ENCODE measurements at places on chromosomes 2 and 18.
A peak's percentile ranks its signal among the peaks of the same experiment; 100 is the strongest.

- DNase-seq: no peak
These were observed 5.5 kb upstream of the ECEL1 start for GRCh38 chr2:232492963-232493700.

DNA sequence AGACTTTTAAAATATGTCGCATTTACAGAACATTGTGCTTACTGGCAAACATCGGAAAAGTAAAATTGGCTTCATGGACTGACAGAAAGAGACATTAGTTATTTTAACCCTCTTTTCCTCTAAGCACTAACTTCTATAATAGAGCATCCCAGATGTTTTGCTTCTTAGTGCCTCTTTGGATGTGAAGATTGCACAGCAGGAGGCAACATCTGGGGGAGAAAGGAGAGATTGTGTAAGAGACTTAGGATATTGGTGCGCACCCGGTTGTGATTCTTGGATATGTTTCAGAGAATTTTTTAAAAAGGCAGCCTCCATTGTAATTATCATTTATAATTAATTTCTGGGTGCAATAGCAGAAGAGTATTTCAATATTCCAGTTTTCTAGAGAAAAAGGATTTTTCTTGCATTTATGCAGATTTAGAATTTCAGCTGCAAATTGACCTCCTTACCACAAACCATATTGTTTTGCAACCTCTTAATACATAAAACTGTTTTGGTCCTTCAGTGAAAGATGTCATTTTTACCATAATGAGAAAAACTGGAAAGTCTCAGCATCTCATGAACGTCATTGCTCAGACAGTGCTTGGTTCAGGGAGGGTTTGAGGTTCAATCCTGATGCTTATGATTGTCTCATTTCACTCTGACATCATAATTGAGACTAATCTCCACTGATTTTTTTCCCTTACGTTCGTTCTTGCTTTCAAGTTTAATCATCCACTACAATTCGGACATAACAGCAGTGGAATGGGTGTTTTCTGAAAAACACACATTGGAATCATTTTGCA lies 404.3 kb downstream of the ZNF521 start:
- no peak for DNase-seq

DNA sequence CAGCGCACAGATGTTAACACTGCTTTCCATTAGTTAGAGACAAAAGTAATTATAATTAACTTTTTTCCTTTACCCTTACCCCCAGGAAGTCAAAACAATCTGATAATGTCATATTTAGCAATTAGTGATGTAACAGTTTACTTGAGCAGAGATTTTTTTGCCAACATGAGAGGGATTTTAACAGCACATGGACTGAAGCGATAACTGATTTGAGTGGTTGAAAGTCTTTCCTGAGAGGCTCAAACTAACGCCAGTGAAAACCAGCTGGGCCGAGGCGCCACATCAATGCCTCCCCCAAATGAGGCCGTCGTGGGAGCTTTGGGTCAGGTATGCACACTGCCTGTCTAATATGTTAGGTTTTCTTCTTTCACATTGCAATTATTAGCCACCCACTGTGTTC lies 469.9 kb upstream of the SMIM21 start:
- DNase-seq: no peak

DNA sequence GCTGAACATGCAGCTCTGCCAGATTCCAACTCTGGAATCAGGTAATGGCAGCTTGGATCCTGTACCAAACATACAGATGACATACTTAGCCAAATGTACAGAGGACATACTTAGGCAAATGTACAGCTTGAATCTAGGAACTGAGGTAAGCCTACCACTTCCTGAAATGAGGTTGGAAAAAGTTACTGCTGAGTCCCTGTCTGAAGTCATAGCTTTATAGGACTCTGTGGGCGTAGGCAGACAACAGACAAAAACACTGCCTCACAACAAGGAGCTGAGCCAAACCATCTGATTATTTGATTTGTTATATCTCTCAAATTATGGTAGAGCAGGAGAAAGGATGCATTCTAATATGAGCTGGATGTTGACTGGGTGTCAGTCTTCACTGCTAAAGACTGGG lies 290.2 kb upstream of the TCF4 start:
- no peak for DNase-seq

DNA sequence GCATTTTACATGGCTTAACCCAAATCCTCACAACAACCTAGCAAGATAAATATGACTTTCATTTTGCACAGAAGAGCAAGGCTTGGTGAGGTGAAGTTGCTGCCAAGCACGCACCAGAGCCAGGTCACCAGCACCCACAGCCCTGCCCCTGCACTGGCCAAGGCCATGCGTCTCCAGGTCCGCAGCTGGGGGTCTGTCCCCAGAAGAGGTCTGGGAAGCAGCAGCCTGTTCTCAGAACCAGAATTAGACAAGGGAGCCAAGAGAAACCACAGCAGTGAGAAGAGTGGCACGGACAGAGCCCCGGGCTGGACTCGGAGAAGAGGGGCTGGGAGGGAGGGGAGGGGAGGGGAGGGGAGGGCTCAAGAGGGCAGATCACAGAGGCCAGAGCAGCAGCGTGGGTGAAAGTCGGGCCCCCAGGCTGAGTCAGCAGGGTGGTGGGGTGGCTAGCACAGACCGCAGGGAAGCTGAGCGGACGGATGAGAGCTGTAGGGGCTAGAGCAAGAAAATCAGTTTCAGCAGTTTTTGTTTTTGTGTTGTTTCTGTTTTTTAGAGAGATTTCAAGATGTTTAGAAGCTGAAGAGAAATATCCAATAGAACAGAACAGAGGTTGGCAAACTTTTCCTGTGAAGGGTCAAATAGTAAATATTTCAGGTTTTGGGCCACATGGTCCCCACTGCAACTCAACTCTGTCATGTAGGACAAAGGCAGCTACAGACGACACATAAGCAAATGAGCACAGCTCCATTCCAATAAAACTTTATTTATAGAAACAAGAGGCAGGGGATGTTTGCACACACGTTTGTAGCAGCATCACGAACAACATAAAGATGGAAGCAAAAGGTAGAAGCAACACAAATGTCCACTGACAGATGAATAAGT lies 7.4 kb upstream of the MTERF4 start:
- peak; percentile 42 for DNase-seq

- DNase-seq: no peak
These were observed 665 bp upstream of the CACNB4 start for GRCh38 chr2:152099367-152100050.

GRCh38 chr18:59624369-59624765 lies 72.9 kb downstream of the CCBE1 start:
- DNase-seq: no peak

DNA sequence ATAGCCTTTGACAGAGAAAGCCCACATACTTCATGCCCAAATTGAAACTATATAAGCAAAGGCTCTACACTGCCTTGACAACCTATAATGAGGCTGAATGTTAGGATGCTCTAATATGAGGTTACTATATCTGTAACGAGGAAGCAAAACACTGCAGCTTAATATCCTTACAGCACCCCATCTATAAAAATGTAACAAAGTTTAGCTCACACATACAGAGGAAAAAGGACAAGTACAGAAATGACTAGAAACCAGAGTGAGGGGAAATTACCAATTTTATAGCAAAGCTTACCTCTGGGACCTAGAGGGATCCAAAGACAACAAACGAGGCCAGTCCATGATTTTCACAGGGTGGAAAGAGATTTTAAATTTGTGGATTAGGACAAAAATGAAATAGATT lies 138.5 kb downstream of the COL4A4 start:
- no peak for DNase-seq

GRCh38 chr2:154556607-154557006 lies 141.9 kb upstream of the KCNJ3 start:
- DNase-seq: no peak

- DNase-seq: no peak
These were observed 62.7 kb upstream of the LYPD1 start for GRCh38 chr2:132732694-132733093.

- no peak for DNase-seq
These were observed 741.2 kb downstream of the NRXN1 start for GRCh38 chr2:50290718-50291117.

GRCh38 chr18:27564066-27564465 lies 379.0 kb upstream of the CHST9 start:
- no peak for DNase-seq

DNA sequence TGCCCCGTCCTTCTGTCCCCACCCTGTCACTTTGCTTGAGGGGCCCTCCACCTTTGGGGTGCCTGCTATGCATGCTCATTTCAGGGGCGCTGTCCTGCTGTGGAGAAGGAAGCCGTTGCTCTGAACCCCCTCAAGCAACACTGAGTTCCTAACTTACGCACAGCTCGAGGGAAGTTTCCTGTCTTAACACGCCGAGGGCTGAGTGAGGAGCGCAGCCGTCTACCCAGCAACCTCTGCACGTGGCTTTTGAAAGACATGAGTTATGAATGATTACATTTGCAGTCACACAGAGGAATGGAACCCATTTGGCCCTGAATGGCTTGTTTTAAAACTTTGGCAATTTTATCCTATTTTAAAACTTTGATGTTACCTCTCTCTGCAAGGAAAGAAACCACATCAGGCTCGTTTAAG lies 14.0 kb downstream of the RAMP1 start:
- no peak for DNase-seq

DNA sequence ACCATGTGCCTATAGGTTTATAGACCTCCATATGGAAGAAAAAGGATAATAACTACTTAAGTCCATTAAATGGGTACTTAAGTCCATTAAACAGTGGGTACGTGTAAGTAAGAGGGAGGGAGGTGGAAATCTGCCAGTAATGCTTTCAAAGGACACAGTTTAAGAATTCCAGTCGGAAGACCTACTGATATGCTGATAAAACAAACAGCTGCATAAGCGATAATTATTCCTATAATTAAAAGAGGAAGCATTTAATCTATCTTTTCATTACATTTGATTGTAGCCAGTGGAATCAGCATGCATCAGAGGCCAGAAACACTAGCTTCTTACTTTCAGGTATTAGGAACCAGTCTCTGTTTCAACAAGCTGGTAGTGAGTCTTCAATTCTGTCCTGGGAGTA lies 96.4 kb upstream of the DDX18 start:
- DNase-seq: no peak

- no peak for DNase-seq
These were observed 92.1 kb downstream of the DYM start for GRCh38 chr18:49368161-49368875.

DNA sequence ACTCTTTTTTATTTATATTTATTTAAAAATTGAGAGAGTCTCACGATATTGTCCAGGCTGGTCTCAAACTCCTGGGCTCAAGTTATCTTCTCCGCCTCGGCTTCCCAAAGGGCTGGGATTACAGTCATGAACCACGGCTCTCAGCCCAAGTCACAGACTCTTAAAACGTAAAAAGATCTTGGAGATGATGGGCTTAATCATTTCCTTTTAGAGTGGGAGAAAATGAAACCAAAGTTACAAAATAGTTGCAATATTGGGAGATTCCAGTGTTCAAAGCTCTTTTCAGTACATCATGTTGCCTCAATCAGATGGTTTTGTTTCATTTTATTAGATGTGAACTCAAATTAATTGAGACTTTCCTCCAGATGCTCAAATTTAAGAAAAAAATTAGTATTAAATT lies 151.4 kb upstream of the XPO1 start:
- DNase-seq: no peak

GRCh38 chr2:169782513-169782912 lies 16.2 kb upstream of the SSB start:
- DNase-seq: no peak

DNA sequence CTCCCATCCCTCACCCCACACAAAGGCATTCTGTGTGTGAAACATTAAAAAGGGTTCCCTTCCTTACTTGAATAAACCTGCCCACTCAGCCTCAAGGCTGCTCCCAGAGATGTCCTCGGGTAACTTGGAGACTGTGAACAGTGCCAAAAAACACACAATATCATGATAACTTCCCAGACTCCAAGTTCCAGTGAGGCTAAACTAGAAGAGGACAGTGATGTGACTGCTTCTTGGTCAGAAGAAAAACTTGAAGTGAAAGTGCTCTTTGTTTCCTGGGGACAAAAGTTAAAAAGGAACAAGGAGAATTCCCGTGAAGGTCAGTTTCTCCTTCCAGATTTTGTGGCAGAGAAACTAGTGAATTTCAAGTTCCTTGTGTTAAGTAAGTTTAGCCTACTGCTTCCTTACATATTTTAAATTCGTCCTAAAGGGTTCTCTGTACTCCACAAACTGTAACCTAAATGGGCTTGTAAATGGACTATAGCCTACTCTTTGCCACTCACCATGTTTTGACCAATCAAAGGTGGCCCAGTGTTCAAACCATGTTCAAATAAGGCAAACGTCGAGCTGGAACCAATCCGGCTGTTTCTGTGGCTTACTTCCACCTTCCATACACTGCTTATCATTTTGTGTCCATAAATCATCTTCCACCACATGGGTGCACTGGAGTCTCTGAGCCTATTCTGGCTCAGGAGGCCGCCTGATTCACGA lies 20.4 kb downstream of the TPRKB start:
- DNase-seq: no peak

DNA sequence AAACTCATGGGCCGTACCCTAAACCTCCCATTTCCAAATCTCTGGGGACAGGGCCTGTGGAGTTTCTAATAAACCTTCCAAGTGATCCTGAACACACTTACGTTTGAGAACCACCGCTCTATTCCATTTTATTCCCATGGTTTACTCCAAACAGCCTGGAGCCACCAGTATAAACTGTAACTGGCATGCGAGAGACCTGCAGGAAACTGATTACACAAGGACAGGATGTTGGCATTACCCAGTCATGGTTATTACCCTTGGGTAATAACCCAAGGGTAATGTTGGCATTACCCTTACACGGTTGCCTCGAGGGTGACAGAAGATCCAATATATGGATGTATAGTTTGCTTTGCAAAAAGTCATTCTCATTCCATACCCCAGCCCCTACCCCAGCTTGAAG lies 37.0 kb upstream of the YPEL5 start:
- DNase-seq: no peak

GRCh38 chr2:116935097-116935814 lies 879.2 kb upstream of the DDX18 start:
- DNase-seq: no peak

DNA sequence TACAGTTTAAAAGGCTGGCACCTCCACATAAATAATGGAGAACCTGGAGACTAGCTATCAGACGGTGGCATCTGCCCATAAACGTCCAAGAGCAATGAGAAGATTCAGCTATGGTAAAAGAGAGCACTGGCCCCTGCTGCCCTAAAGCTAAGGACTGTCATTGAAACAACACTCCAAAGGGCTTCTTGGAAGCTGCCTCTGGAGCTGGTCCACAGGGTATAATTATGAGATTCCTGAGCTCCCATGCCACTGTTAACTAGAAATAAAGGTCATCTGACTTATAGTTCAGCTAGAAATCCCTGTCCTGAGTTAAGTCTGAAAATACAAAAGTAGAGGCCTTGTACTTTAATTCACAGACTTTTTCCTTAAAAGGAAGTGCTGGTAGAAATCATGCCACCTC lies 39.9 kb upstream of the RBMS1 start:
- DNase-seq: no peak
